ENCODE measurements at places on chromosomes 2 and 18.

- peak; percentile 82 for DNase-seq
Measured at GRCh38 chr2:58976375-58977071, 735.4 kb upstream of the FANCL start.

- DNase-seq: no peak
Measured at GRCh38 chr2:74843899-74844298, 10.0 kb downstream of the HK2 start.

DNA sequence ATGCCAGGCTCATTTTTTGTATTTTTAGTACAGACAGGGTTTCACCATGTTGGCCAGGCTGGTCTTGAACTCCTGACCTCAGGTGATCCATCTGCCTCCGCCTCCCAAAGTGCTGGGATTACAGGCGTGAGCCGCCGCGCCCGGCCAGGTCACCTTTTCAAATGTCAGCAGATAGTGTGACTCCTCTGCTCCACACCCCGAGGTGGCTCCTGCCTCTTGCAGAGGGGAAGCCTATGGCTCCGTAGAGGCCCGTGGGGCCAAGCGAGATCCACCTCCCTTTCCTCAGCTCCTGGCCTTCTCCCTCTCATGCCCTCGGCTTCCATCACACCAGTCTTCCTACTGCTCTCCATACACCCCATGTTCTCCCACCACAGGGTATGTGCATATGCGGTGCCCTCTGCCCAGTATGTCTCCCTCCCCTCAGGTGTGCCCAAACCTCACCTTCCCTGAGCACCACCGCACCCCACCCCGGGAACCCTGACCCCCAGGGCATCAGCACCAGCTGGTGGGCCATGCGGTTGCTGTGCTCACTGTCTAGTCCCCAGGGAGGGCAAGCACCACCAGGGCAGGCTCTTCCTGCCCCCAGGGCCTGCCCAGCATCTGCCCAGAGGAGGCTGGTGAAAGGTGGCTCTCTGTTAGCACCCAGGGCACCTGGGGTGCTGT lies 10.7 kb downstream of the GPR17 start:
- no peak for DNase-seq

- DNase-seq: no peak
Measured at GRCh38 chr2:215681799-215682596, 246.1 kb upstream of the FN1 start.

DNA sequence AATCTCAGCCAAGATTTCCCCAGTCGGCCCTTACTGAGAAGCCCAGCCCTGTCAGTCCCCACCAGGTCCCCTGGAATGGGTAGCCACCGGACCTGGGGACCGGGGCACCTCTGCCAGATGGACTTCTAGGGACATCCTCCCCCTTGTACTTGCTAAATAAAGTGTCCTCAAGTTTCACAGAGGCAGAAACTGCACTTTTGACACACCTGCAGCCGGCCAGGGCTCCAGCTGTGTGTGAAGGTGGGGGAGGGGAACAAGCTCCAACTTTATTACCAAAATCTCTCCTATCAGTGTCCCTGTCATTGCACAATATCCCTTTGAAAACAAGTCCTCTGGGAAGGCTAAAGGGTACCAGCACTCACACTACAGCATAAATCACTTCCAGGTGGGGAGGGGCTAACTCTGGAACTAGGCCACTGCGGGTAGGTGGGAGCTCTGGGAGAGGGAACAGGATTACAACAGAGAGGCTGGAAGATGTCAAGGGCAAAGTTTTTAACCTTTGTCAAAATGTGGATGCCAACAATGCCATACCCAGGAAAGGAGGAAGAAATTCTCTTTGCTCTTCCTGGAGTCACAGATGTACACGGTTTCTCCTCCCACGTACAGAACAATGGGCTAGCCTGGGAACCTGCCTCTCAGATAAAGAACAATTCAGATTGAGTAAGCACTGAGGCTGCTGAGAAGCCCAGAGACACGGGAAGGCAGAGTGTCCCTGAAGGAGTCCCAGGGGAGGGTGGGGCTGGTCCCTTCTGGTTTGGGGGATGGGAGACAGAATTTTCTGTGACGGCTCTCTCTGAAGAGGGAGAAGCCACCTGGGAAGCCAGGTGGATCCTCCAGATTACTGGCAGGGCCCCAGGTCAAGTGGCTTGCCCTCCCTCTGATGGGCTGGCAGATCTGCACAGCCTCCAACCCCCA lies 11.0 kb downstream of the SDC1 start:
- peak; percentile 97 for DNase-seq

DNA sequence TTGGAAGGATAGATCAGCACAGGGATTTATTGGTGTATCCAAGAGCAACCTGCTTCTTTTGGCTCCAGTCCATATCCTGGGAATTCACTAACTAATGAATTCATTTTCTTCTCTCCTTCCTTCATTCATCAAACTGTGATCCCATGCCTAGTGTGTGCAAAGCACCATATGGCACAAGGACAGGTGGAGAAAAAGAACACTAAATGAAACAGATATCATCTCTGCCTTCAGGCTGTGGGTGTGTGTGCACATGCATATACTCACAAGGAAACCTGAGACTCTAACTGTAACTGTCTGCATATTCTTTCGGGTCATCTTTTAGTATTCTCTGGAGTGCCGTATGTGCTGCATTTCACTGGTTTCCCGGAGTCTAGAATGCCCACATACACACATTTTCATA lies 20.2 kb downstream of the TNP1 start:
- DNase-seq: no peak

DNA sequence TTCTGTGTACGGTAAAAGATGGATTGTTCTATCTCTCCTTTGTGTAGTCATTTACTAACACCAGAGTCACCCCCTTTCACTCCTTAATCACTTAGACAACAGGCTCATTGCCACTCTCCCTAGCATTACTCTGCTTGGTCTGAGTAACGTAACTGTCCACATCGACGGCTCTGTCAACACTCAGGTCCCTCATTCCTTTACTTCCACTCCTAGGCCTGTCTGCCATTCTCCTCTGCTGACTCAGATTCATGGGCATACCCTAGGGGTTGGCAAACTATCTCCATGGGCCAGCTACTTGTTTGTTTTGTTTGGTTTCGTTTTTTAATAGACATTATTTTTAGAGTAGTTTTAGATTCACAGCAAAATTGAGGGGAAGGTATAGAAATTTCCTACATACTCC lies 243.9 kb downstream of the NR4A2 start:
- no peak for DNase-seq

- no peak for DNase-seq
Measured at GRCh38 chr18:51655327-51655698, 457.8 kb upstream of the MEX3C start.

GRCh38 chr2:68188831-68189230 lies 31.1 kb downstream of the PNO1 start:
- no peak for DNase-seq

DNA sequence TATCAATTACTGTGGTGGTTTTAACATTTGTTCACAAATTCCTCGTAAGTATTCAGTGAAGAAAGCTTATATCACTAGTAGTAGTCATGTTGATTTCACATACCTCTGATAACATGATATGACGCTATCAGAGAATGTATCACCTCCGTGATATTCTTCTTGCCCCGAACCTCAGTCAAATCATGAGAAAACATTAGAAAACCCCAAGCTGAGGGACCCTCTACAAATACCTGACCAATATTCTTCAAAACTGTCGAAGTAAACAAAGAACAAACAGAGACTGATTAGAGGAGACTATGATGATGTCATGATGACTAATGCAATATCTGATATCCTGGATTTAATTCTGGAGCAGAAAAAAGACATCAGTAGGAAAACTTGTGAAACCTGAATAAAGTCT lies 85.6 kb upstream of the SPOPL start:
- DNase-seq: no peak

DNA sequence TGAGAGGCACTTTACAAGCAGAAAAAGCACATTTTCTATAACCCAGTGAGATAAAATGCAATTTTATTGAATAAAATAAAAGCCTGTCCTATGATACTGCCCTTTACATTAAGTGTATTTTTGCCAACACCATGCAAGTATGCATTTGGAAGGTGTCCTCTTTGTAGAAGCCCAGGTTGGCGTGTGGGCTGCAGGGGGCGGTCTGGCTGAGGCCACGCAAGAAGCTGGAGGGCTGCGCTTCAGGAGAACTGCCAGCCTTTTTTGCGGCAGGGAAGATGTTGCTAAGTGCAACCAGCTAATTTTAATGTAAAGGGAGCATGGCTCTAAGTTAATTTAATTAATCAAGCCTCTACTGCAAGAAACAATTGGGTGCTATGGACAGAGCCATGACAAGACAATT lies 562.8 kb upstream of the SALL3 start:
- no peak for DNase-seq

- DNase-seq: no peak
Measured at GRCh38 chr2:177074099-177074710, 138.4 kb upstream of the HNRNPA3 start.

DNA sequence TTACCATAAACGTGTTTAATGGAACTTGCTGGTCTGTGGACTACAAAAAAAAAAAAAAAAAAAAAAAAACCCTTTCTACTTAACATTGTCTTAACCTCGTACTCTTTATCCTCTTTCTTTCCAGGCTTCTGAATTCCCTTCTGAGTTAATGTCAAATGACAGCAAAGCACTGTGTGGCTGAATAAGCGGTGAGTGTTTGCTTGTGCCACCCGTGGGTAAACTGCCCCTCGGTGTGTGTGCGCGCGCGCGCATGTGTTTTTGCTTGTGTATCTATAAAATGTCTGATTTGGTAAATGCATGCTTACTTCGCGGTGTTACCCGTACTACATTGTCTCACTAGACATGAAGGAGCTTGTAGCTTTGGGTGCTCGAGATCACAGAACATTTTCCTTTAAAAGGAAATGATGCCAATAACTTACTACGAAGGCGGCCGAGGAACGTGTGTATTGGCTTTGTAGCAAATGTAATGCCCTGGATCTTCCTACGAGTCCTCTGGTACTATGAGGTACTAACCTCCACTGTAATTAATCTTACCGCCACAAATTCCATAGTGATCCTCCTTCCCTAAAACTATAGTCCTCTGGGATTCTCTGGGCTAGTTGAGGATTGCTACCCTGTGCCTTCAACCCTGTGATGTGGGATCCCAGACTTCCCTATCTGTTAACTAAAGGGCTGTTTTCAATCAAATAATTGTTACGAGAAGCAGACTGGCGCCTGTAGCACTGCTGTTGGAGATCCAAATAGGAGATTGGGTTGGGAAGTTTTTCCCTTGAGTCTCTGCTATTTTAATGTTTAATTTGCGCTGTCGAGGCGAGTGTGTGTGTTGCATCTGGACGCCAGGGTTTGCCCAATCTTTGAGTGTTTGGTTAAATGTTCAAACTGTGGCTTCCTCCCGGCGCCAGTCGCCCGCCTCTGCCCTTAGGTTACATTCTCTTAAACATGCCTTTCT lies 1.1 kb downstream of the ID2 start:
- no peak for DNase-seq

DNA sequence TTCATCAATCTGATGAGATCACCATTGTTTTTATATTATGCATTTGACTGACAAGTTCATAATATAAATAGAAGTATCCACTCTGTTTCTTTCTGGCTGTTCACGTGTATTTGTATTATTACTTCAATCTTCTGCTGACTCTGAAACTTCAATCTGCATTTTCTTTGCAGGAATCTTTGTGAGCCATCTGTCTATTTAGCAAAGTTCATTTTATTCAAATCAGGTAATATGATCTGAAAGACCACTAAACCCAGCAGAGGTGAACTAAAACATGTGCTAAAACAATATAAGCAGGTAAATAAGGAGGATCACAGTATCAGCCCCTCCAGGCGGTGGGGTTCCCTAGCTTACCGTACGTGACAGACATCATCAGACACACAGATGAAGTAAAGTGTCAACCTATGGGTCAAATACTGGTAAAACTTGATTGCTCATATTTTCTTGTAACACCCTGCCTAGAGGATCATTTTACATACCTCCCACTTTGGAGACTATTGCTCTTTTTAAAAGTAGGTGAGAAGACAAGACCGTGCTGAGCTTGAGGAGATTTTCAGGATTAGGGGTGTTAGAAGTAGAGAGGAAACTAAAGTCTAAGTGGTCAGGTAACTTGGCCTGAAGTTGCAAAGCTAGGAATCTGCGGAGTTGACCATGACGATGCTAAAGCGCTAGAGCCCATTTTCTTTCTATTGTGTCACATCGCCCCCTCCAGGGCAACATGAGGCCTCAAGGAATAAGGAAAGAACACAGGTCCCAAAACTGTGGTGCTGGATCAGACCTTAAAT lies 9.0 kb downstream of the DTNB start:
- no peak for DNase-seq

DNA sequence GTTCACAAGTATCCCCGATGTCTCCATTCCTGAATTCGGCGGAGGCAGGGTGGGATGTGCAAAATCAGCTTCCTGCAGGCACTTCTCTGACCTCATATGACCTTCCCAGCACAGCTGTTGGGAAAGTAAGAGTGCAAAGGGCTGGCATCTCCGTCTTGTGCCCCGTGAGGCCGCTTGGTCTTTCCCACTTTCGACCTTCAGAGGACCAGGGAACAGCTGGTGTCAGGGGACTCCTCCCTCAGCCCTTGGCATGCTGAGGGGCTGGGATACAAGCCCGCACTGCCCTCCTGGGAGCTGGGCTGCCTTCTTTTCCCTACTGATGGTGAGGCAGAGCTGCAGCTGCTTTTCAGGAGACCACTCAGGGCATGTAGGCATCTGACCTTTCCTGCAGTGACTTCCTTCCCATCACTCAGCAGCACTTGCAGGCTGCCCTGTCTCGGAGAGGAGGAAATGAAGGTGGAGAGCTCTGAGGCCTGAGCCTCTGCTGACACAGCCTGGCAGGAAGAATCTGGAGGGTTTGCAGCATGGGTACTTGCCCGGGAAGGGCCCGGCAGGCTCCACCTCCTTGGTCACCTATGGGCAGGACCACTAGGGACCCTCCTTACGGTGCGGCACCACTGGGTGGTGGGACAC lies 277.2 kb upstream of the HS6ST1 start:
- DNase-seq: no peak

DNA sequence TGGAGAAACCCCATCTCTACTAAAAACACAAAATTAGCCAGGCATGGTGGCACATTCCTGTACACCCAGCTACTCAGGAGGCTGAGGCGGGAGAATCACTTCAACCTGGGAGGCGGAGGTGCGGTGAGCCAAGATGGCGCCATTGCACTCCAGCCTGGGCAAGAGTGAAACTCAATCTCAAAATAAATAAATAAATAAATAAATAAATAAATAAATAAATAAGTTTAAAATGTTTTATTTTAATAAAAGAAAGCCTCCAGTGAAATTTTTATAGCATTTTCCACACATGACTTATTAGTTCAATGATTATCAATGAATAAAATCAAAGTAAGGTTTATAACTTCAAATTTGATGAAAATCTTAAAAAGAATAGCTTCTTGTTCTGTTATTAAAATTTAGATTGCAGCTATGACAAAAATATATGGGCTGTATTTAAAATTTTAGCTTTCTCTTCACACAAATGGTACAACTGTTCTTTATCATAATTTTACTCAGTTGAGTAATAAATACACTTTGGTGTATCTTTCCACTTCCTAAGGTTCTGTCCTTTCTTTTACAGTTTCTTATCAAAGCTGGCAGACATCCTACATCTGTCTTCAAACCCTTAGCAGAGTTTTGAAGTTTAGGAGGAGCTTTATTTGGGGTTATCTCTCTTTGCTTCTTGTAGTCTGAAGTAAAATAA lies 78.4 kb upstream of the ZSWIM2 start:
- DNase-seq: no peak

Data from NCI-H187 treated with DMSO at 0.1 percent for 48 hours (cell line).